ENCODE measurements at places on chromosomes 1 and 21. TPM values are rescaled to one million over a fixed set of nuclear protein-coding genes. Genes with fewer than 3 reads are reported as not detected.

DNA sequence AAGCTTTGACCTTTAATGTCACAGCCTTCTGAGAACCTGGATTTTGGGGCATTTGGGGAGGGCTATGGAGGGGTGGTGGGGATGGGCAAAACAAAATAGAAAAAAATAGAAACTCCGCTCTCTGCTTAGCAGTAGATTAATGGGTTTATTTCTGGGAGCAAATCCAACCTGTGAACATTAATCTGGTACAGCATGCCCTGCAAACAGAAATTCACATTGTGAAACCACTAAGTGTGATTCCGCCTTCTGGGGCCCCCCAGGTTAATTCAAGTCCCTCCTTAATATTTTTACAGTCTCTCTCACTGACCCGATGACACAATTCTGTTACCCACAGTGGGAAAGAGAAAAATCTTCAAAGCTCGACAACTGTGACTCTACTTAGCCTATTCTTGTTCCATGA, 76.4 kb downstream of the TIAM1 start:
- no peak overlapping the region for H3K4me3 ChIP-seq
- no peak for DNase-seq
- peaks cover 3% of the 10 kb centered on the region for H3K27me3 ChIP-seq
- H3K27ac ChIP-seq = no peak overlapping the region
- H3K36me3 ChIP-seq = no peaks in the 10 kb centered on the region
- no peaks in the 10 kb centered on the region for H3K4me1 ChIP-seq

DNA sequence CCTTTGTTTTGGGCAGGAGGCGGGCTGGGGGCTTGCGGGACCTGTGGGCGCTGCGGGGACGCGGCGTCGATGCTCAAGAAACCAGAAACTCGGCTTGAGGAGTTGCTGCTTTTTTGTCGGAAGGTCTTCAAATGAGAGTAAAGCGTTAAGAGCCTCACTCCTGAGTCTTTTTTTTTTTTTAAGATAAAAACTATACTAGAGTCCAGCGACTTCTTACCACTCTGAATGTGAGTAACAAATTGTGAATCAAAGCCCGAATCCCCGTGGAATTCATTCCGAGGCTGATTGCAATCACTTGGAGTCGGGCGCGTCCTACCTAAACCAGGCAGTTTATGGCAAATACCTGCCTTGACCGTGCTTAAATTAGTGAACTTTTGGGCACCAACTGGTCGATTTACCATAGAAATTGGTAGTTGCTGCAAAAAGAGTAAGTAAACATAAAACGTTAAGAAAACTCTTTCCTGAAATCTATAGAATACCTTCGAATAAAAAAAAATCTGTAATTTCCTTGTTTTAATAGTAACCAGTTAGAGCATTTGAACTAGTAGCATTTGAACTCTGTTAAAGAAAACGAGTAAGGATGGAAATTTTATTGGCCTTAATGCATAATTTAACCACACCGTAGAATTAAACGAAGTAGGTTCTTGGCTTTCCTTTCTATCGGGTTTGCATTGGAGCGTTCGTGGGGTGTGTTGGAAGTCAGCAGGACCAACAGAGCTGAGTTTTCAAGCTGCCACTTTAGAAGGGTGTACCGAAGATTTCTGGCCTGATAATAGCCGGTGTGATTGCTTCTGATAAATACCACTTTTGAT, 769 bp downstream of the GPSM2 start:
- peak; percentile 87 for DNase-seq
- H3K27ac ChIP-seq = peak overlapping the region; percentile 92
- peaks cover 38% of the 10 kb centered on the region for H3K4me1 ChIP-seq
- H3K27me3 ChIP-seq = no peaks in the 10 kb centered on the region
- peak overlapping the region; percentile 98 for H3K4me3 ChIP-seq

The TDRKH gene
- total RNA-seq = 4.0 TPM

The ANKRD45 gene
- not detected for total RNA-seq

DNA sequence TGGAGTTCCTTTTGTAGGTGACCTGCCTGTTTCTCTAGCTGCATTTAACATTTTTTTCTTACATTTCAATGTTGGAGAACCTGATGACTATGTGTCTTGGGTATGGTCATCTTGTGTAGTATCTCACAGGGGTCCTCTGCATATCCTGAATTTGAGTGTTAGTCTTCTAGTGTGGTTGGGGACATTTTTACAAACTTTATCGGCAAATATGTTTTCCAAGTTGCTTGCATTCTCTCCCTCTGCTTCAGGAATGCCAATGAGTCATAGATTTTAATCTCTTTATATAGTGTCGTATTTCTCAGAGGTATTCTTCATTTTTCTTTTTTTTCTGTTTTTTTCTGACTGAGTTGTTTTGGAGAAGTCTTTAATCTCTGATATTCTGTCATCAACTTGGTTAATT, 684.0 kb downstream of the NCAM2 start:
- H3K27me3 ChIP-seq = no peaks in the 10 kb centered on the region
- H3K4me3 ChIP-seq = no peak overlapping the region
- no peak for DNase-seq
- H3K36me3 ChIP-seq = no peaks in the 10 kb centered on the region
- no peaks in the 10 kb centered on the region for H3K4me1 ChIP-seq

DNA sequence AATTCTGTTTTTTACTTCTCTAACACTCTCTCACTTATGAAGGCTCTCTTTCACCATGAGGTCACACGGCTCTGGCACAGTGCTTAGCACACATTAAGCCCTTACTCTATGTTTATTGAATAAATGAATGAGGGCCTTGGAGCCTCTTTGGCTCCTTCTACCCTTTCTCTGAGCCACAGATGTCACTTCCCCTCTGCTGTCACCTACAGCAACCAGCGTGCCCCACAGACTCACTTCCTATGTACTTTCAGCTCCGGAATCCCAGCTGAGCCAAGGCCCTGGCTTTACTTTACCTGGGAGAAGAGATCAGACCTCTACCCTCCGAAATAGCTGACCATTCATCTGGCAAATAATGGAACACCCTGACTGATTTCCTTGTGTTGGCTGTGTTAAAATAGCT, 53.7 kb upstream of the HMCN1 start:
- no peak overlapping the region for H3K27ac ChIP-seq
- no peaks in the 10 kb centered on the region for H3K4me1 ChIP-seq
- DNase-seq = no peak
- no peaks in the 10 kb centered on the region for H3K27me3 ChIP-seq
- H3K4me3 ChIP-seq = no peak overlapping the region
- no peaks in the 10 kb centered on the region for H3K36me3 ChIP-seq

DNA sequence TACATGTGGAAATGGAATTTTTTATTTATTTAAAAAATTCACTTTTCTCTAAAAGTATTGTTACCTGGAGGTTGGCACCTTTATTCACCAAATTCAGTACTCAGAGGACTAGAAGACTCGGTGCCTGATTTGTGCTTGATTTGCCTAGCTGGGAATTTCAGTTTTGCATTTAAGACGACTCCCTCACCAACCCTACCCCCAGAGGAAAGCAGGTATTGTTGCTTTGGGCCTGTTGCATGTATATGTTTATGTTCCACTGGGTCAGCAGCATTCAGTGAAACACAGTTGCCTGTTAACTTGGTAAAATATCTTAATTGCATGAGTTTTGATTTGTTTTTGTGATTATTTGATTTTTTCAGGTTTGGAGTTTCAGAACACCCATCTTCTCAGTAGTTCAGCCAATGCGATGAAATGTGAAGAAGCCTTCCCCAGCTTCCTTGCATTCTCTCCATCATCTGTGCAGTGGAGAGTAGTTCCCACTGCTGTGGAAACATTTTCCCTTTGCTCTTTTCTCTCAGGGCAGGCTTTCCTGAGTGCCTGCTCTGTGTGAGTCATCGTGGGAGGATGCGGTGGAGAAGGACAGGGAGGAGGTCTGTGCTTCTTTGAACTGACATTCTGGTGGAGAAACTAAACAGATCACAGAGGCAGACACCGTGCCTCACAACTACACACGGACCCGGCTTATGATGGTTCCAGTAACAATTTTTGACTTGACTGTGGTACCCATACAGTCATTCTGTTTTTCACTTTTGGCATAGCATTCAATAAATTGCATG, 6.4 kb downstream of the ADARB1 start:
- no peaks in the 10 kb centered on the region for H3K27me3 ChIP-seq
- H3K4me1 ChIP-seq = peaks cover 27% of the 10 kb centered on the region
- DNase-seq = no peak
- H3K4me3 ChIP-seq = no peak overlapping the region

The CACNA1S gene
- total RNA-seq = not detected

GRCh38 chr1:227712648-227713047, 22.5 kb downstream of the JMJD4 start:
- DNase-seq = peak; percentile 29
- H3K36me3 ChIP-seq = no peaks in the 10 kb centered on the region
- no peak overlapping the region for H3K27ac ChIP-seq
- H3K4me3 ChIP-seq = no peak overlapping the region

GRCh38 chr1:26692211-26692792, 3.5 kb upstream of the ARID1A start:
- peaks cover 41% of the 10 kb centered on the region for H3K4me1 ChIP-seq
- H3K4me3 ChIP-seq = peak overlapping the region; percentile 68
- peak overlapping the region; percentile 96 for H3K27ac ChIP-seq
- DNase-seq = peak; percentile 94
- no peaks in the 10 kb centered on the region for H3K27me3 ChIP-seq

DNA sequence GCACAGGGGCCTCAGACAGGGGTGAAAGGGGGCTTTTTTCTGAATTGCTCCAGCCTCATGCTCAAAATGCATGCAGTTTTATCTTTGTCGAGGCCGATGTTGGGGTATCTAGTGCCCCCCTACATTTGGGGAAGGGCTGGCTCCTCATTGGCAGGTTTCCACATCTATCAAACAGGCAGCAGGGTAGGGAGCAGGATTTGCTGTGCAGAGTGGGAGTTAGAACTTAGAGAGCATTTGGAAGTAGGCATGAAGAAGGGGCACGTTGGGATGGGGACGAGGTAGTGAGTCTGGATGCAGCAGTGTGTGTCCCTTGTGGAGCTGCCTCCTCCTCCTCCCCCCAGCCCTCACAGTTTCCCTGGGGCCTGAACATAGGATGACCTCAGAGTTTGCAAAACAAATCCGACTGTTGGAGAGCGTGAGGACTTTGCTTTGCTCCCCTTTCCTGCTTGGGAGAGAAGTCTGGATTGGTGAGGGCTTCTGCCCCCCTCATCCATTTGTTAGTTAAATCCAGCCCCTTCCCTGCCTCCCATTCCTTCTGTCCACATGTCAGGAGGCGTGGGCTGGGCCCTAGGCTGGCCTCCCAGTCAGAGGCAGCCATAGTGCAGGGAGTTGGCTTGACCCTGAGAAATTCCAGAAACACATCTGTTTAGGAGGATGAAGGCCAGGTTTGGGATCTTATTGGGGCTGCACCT, 36.9 kb upstream of the GPR37L1 start:
- no peaks in the 10 kb centered on the region for H3K36me3 ChIP-seq
- no peak overlapping the region for H3K27ac ChIP-seq
- no peaks in the 10 kb centered on the region for H3K27me3 ChIP-seq
- DNase-seq = no peak

- H3K4me1 ChIP-seq = no peaks in the 10 kb centered on the region
- no peak for DNase-seq
- no peaks in the 10 kb centered on the region for H3K36me3 ChIP-seq
- no peak overlapping the region for H3K27ac ChIP-seq
Measured at GRCh38 chr1:45765999-45766792, 15.7 kb upstream of the IPP start.

DNA sequence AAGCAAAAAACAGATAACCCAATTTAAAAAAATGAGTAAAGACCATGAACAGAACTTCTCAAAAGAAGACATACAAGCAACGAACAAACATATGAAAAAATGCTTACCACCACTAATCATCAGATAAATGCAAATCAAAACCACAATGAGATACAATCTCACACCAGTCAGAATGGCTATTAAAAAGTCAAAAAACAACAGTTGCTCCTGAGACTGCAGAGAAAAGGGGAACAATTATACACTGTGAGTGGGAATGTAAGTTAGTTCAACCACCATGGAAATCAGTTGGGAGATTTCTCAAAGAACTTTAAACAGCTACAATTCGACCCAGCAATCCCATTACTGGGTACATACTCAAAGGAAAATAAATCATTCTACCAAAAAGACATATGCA, 131.6 kb downstream of the PTGER3 start:
- H3K4me1 ChIP-seq = no peaks in the 10 kb centered on the region
- no peak for DNase-seq
- no peak overlapping the region for H3K4me3 ChIP-seq
- H3K27me3 ChIP-seq = no peaks in the 10 kb centered on the region
- no peaks in the 10 kb centered on the region for H3K36me3 ChIP-seq
- H3K27ac ChIP-seq = no peak overlapping the region

- H3K27ac ChIP-seq = no peak overlapping the region
- H3K36me3 ChIP-seq = peaks cover 61% of the 10 kb centered on the region
- DNase-seq = no peak
- no peaks in the 10 kb centered on the region for H3K27me3 ChIP-seq
Measured at GRCh38 chr1:116538544-116538943, 32.3 kb downstream of the CD58 start.

The C1orf116 gene
- 0.17 TPM for total RNA-seq

The S100A3 gene
- total RNA-seq = not detected

The POTED gene
- total RNA-seq = not detected
